Activated T-helper 9 cell treated with anti-CD3 and anti-CD28 coated beads, Interleukin-2, amount 50 U/mL, for 16 hours (primary cell): ENCODE measurements at places on chromosomes 13 and 19.

- no peak for DNase-seq
Observed at GRCh38 chr13:61779456-61779855, 363.8 kb upstream of the PCDH20 start.

- DNase-seq = no peak
Observed at GRCh38 chr13:43785650-43786471, 911 bp downstream of the ENOX1 start.

DNA sequence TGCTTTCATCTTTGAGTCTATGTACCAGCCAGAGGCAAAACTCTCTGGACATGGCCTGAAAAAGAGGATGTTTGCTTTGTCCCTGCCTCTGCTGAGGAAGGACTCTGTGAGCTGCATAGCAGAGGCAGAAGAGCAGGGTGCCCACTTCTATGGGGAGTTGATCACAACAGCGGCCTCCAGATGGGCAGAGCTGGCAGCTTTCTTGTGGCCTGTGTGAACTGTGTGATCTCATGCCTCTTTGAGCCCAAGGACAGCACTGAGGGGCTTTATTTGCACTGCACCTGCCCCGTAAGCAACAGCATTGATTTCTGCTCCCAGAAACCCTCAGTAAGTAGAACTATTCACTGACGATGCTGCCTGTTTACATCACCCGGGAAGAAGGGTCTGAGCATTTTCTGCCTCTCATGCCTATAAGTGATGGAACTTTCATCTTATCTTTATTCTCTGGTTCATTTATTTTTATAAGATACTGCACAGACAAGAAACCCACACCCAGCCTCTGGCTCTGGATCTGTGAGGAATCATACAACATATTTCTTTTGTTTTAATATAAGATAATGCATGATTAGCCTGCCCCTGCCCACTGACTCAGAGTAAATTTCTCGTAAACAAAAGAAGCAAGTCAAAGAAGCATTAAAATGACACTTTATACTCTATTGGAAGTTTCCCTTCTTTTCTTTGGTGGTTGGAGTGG lies 244.2 kb upstream of the SOX21 start:
- DNase-seq = no peak

DNA sequence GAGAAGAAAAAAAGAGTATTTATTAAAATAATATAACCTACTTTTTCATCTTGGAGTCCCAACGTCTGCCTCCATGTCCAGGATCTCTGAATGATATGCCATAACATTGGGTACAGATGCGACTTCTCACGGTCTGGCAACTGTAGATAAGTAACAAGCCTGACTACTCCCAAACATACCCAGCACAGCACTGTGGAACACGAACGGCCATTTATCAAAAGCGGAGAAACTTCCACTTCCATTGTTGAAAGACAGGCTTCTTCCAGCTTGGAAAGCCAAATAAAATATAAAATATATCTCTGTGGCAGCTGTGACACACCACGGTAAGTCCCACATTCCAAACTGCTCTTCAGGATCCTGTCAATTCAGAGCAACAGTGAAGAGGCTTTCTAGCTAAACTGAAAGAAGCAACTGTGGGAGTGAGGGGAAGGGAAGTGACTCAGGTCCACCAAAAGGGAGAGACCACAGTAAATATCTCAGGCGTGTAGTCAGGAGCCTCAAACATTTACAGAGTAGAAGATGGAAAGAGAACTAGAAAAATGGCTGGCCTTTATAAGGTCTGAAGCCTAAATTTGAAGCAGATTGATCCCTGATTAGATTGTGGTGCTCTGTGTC lies 331.7 kb downstream of the LIG4 start:
- no peak for DNase-seq

DNA sequence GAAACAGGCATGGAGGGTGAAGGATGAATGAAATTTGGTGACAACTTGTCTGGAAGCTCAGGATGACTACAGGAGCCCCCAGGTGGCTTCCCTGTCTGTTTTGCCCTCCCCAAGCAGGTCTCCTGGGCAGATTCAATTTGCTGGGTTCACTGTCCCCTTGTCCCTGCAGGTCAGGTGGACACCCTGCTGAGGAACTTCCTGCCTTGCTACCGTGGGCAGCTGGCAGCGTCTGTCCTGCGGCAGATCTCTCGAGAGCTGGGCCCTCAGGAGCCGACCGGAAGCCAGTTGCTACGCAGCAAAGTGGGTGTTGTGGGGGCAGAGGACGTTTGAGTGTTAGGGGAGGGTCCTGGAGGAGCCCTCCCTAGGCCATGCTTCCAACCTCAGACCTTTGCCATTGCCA lies 19.1 kb downstream of the PGLS start:
- DNase-seq = no peak

- no peak for DNase-seq
Observed at GRCh38 chr13:94860981-94861407, 148.6 kb upstream of the SOX21 start.

DNA sequence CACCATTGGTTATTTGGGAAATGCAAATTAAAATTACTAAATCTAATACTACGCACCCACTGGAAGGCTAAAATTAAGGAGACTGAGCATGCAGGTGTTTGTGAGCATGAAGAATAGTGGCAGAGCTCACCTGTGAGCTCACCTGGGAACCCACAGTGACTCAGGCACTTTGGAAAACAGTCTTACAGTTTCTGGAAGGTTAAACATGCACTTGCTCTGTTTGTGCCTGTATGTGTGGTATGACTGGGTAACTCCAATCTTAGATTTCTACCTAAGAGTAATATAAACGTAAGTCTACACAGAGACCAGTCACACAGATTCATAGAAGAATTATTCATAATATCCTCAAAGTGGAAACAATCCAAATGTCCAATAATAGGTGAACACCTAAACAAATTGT lies 318.8 kb downstream of the ATP8A2 start:
- DNase-seq = no peak

- DNase-seq = no peak
Observed at GRCh38 chr19:19537075-19538048, 703 bp upstream of the CILP2 start.

DNA sequence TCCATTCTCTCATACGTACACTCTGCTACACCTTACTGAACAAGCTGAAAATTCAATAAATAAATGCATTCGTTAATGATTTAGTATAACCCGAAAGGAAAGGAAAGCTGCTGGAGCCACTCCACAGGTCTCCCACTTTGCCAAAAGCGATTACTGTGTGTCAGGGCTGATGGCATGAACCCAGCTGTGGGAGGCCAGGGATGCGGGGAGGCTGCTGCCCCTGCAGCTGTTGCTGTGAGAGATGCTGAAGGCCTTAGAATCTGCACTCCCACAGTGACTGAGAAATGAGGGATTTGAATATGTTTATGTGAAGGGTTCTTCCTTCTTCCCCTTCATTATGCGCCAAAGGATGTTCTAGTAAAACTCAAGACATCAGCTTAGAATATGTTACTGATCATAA lies 58.7 kb upstream of the NBEA start:
- DNase-seq = no peak
